ENCODE measurements at places on chromosomes 12 and 14.
A peak's percentile ranks its signal among the peaks of the same experiment; 100 is the strongest.

- DNase-seq: no peak
Measured at GRCh38 chr12:106892075-106892474, 63.6 kb upstream of the TMEM263 start.

DNA sequence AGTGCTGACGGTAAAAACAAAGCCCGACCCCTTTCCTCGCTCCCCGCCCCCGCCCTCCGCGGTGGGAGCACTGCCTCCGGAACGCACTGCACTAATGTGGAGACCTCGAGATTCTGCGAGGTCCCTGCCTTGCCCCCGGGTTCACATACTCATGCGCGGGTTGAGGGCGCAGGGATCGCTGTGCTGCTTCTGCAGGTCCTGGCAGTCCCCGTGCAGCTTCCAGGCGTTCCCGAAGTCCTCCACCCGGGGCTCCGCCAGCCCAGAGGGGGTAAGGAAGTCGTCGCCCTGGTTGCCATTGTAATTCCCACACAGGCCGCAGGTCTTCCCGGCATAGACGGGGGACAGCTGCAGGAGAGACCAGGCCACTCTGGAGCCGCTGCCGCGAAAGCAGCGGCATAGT, 66.8 kb downstream of the VWF start:
- DNase-seq: no peak

GRCh38 chr12:16473610-16474326, 126.3 kb downstream of the MGST1 start:
- DNase-seq: peak; percentile 2

GRCh38 chr12:50979369-50980052, 27.2 kb downstream of the HIGD1C start:
- DNase-seq: no peak

- DNase-seq: peak; percentile 21
Measured at GRCh38 chr12:93819050-93819491, 141.9 kb downstream of the CRADD start.

DNA sequence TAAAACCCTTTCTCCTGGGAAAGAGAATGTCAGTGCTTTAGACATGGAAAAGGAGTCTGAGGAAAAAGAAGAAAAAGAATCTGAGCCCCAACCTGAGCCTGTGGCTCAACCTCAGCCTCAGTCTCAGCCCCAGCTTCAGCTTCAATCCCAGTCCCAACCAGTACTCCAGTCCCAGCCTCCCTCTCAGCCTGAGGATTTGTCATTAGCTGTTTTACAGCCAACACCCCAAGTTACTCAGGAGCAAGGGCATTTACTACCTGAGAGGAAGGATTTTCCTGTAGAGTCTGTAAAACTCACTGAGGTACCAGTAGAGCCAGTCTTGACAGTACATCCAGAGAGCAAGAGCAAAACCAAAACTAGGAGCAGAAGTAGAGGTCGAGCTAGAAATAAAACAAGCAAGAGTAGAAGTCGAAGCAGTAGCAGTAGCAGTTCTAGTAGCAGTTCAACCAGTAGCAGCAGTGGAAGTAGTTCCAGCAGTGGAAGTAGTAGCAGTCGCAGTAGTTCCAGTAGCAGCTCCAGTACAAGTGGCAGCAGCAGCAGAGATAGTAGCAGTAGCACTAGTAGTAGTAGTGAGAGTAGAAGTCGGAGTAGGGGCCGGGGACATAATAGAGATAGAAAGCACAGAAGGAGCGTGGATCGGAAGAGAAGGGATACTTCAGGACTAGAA, 6.1 kb downstream of the PNN start:
- no peak for DNase-seq

GRCh38 chr12:105204916-105205315, 31.1 kb downstream of the APPL2 start:
- peak; percentile 49 for DNase-seq

- no peak for DNase-seq
Measured at GRCh38 chr12:122420471-122421162, 1.9 kb downstream of the CLIP1 start.

GRCh38 chr12:130818635-130819576, 20.1 kb downstream of the STX2 start:
- no peak for DNase-seq

GRCh38 chr12:113145720-113146551, 3.6 kb upstream of the CFAP73 start:
- DNase-seq: no peak

GRCh38 chr14:53948205-53948884, 8.3 kb downstream of the BMP4 start:
- no peak for DNase-seq

DNA sequence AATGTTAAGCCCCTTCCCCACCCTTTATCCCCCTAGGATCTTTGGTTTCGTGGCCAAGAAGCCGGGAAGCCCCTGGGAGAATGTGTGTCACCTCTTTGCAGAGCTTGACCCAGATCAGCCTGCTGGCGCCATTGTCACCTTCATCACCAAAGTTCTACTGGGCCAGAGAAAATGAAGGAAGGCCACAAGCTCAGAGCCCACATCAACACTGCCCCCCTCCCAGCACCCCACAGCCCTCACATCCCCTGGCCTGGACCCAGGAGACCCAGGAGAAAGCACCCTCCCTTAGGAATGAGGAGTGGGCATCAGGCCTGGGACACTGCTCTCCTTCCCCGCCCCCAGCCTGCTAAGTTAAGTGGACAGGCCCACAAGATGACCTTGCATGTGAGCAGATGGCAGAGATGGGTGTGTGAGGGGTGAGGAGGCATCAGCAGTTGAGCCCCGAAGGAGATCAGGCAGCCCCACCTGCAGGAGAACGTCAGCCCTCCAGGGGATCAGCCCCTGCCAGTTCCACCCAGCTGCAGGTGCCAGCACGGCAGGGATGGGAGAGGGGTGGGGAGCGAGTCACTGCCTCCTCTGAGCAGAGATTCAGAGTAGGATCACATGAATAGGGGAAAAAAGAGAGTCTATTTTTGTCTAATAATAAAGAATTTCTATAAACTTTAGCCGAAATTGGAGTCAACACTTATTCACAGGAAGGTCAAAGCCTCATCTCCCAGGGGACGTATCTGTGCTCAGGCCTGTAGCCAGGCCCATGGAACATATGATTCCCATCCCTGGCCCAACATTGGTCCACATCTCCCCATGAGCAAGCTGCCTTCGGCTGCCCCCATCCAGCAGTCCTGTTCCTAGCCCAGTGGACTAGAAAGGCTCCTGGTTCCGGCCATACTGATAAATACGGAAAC, 14.1 kb downstream of the TNS2 start:
- DNase-seq: no peak

- DNase-seq: no peak
Measured at GRCh38 chr14:38044710-38045109, 163.0 kb upstream of the SSTR1 start.

DNA sequence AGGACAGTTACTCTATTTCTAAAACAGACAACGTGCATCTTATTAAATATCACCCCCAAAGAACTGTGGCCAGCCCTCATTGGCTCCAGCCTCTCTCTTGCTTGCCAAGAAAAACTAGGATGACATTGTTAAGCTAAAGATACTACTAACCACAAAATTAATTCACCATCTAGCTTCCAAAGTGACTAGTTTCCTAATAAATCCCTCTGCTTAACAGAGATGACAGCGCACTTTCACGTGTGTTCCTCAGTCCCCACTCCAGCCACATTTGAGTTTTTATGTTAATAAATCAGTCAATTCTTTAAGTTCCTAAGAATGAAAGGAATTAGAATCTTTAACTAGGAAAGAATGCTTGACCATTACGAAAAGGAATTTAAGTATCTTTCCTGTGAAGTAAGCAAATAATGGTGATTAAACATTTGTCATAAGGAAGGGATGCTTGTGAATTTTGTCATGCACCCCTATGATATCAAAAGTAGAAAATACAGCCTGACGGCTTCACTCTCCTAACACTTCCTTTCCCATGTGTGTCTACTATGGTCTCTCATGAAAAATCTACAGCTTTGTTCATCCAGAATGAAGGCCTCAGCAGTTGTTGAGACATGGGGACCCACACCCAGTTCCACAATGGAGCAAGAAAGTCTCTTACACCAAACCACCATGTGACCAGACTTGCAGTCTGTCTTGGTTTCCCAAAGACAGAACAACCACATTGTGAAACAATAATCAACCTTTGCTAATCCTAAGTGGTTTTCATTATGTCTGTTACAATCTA, 8.1 kb downstream of the CORO1C start:
- DNase-seq: peak; percentile 92

DNA sequence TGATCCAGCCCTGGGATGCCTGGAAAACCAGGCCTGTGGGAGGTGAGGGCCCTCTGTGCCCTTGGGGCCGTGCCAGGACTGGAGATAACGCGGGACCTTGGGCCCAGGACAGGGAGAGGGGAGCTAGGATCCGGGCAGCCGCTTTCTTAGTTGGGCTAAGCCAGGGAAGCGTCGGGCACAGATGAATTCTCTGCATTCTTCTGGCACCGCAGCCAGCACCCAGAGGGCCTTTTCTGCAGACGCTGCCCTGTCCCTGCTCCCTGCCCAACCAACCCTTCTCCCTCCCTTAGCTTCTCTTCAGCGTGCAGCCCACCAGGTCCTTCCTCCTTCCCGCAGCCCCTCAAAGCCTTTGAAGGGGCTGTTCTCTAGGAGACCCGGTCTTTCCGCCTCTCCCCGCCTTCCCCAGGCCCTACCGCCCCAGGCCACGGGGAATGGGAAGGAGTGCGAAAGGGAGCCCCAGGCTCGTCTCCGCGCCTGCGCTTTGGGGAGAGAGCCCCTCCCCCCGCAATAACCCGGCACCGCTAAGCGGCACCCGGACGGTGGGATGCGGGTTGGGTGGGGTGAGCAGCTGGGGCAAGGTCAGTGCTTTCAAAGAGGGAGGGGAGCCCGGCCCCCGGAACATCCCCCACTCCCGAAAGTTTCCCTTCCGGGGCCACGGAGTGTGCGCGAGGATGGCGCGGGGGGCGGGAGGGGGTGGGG, 663 bp downstream of the NCKAP5L start:
- no peak for DNase-seq

DNA sequence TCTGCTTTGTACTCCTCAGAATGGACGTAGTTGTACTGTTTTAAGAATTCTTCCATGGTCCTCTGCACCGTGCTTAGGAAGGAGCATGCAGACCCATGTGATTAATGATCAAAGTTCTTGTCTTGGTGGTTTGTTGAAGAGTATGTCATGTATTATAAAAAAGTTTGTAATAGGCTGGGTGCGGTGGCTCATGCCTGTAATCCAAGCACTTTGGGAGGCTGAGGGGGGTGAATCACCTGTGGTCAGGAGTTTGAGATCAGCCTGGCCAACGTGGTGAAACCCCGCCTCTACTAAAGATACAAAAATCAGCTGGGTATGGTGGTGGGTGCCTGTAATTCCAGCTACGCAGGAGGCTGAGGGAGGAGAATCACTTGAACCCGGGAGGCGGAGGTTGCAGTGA, 61.8 kb upstream of the RTL1 start:
- no peak for DNase-seq

DNA sequence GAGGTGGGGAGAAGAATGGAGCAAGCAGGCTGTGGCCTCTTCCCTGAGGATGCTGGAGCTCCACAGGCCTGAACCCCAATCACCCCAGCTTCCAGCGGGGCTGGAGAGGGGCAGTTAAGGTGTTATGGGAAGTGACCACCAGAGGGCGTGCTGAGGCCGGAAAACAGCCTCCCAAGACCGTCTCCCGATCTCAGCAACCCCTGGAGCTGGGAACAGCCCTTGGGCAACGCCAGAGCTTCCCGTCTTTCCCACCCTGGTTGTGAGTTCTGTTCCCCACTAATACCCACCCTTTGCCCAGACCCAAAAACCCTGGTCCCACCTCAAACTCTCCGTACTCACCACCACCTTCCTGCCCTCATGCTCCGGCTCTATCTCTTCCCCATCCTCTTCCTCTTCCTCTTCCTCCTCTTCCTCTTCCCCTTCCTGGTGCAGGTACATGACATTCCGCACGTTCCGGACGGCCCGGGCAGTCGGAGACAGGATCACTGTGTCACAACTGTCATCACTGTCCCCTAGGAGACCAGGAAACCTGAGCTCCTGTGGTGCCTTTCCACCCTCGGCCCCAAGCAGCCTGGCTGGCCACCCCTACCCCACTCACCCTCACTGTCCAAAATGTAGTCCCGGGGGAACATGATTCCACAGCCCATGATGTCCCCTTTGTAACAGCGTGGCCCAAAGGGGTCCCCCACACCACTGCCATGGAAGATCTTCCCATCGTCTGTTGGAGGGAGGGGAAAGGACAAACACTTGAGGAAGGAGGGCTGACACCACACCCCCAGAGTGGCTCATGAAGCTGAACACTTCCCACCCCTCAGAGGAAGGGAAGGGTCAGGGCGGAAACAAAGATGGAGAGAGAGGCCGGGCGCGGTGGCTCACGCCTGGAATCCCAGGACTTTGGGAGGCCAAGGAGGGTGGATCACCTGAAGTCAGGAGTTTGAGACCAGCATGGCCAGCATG, 12.9 kb downstream of the SPRYD3 start:
- DNase-seq: no peak

DNA sequence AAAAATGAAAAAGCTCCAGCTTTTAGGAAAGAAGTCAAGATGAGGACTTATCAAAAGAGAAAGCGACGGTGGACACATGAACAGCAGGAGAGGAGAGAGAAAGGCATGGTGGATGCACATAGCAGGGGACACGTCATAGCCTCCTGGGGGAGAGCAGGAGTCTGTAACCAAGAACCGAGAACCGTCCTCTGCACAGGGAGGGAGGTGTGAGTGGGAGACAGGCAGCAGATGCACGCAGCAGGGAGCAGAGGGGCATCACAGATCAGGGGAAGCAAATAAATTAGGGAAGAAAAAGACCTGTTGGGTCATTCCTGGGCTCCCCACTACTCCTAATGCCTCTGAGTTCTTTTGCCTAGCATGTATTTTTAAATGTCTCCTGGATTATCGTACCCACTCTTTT, 138.1 kb upstream of the RMST start:
- DNase-seq: no peak

DNA sequence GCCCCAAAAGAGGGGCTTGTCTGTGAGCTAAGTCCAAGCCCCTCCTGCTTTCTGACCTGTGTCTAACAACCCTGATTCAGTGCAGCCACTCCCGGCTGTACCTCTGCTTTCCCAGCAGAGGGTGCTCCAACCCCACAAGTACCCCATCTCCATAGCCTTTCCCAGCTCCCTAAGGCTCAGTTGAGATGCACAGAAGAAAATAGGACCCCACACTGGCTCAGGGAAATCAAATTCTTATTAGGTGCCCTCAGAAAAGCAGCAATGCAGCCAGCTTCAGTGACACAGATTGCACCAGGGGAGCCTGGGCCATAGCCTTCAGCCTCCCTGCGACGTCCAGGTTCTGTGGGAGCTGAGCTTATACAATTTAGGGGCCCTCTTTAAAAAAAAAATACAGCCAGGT, 49.9 kb downstream of the LRRC74A start:
- DNase-seq: peak; percentile 24

DNA sequence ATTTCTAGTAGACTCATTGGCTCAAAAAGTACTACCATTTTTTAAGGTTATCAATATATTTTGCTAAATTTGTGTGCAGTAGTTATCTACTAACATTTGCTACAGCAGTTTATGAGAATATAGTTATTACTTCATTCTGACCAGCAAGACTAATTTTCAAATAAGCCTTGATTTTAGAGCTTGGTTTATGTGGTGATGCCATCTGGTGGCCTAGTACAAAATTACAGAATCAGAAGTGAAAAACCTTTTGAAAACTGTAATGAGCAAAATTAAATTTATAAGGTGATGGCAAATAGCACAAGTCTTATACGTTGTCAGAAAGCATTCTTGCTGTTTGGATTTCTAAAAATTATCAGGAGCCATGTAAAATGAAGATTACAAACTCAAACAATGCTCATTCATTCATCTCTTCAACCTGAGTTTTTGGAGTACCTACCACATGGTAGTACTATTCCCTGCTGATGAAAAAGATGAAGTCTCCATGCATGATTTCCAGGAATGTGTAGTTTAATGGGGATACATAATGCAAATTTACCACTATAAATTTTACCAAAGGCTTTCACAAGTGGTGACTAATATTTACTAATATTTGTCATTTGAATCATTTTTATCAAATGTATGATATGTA, 51.0 kb downstream of the MAGOHB start:
- DNase-seq: no peak
